ENCODE measurements at places on chromosomes 1 and 21. TPM values are rescaled to one million over a fixed set of nuclear protein-coding genes. Genes with fewer than 3 reads are reported as not detected.

DNA sequence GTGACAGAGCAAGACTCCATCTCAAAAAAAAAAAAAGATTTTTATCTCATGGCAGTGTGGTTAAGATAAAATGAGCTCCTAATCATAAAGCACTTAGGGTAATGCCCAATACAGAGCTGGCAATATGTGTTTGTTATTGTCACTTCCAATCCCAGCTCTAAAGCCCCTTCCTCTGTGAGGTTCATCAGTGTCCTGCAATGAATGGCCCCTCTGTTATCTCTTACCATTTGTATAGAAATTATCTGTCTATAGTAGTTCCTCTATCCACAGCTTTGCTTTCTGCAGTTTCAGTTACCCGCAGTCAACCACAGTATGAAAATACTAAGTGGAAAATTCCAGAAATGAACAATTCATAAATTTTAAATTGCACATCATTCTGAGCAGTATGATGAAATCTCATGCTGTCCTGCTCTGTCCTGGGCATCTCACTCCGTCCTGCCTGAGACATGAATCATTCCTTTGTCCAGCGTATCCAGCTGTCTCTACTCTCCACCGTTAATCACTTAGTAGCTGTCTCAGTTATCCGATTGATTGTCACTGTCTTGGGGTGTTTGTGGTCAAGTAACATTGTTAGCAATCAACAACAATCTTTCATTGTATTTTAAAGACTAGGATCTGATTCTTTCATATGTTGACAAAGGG is 50.2 kb upstream of the DNAH14 start:
- H3K27me3 ChIP-seq: peaks cover 73% of the 10 kb centered on the region
- H3K27ac ChIP-seq: no peak overlapping the region
- no peak for DNase-seq
- no peaks in the 10 kb centered on the region for H3K36me3 ChIP-seq
- no peak overlapping the region for H3K4me3 ChIP-seq
- no peaks in the 10 kb centered on the region for H3K4me1 ChIP-seq

GRCh38 chr1:35844826-35845225 is 37.0 kb downstream of the AGO4 start:
- peaks cover 6% of the 10 kb centered on the region for H3K4me1 ChIP-seq
- no peaks in the 10 kb centered on the region for H3K27me3 ChIP-seq
- no peak overlapping the region for H3K4me3 ChIP-seq

DNA sequence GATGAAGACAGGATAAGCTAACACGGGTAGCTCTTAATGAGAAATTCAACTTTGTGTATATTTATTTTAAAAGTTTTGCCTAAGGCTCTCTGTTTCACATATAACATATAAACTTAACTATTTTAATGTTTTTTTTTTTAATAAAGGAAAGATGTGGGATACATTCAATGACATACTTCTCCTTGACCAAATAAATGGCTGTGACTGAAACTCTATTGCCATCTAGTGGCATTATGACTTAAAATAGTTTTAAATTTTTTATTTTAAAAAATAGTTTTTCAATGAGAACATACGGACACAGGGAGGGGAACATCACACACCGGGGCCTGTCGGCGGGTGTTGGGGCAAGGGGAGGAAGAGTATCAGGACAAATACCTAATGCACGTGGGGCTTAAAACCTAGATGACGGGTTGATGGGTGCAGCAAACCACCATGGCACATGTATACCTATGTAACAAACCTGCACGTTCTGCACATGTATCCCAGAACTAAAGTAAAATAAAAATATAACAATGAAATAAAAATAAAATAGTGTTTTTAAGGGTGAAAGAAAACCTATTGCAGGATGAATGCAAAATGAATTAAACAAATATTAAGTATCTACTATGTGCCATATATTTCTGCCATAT is 83.4 kb downstream of the LYST start:
- H3K27me3 ChIP-seq: no peaks in the 10 kb centered on the region
- H3K4me3 ChIP-seq: no peak overlapping the region
- peaks cover 2% of the 10 kb centered on the region for H3K4me1 ChIP-seq
- peaks cover 3% of the 10 kb centered on the region for H3K36me3 ChIP-seq
- H3K27ac ChIP-seq: no peak overlapping the region

DNA sequence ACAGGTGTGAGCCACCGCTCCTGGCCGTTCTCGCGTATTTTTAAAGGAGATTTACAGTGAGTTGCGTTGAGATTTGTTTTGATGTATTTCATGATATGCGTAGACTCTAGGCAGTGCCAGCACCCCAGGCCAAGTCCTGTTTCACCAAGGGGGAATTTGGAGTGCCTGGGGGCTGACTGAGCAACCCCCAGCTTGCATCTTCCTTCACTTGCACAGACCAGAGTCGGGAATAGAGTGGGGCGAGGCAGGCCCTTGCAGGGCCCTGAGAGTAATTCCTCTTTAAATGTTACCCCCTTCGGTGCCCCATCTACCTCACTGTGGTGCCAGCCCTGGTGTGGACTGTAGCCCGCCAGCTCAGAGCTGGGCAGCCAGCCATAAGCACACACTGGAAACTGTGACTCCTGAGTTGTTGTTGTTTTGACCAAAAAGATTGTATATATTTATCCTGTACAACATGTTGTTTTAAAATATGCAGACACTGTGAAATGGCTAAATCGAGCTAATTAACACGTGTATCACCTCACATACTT is 269.5 kb downstream of the NPHP4 start:
- H3K4me1 ChIP-seq: peaks cover 3% of the 10 kb centered on the region
- no peak overlapping the region for H3K4me3 ChIP-seq
- H3K36me3 ChIP-seq: no peaks in the 10 kb centered on the region
- no peak overlapping the region for H3K27ac ChIP-seq
- peaks cover 13% of the 10 kb centered on the region for H3K27me3 ChIP-seq

- peak overlapping the region; percentile 95 for H3K27ac ChIP-seq
- peaks cover 33% of the 10 kb centered on the region for H3K4me1 ChIP-seq
- peak overlapping the region; percentile 92 for H3K4me3 ChIP-seq
- no peaks in the 10 kb centered on the region for H3K36me3 ChIP-seq
These were observed 44.6 kb downstream of the ATP1A1 start for GRCh38 chr1:116417678-116418077.

The SPATA45 gene
- total RNA-seq: not detected

The TMEM82 gene
- total RNA-seq: not detected

The PIK3R3 gene
- 0.32 TPM for total RNA-seq

Measured in T-helper 17 cell (primary cell).